NCI-H1694 treated with DMSO at 0.1 percent for 48 hours (cell line): ENCODE measurements at places on chromosomes 6 and 20.

- DNase-seq, result peak; percentile 5
These were observed 228.5 kb downstream of the PHF3 start for GRCh38 chr6:63864061-63864460.

GRCh38 chr6:113381959-113382358 lies 475.2 kb upstream of the MARCKS start:
- peak; percentile 55 for DNase-seq

DNA sequence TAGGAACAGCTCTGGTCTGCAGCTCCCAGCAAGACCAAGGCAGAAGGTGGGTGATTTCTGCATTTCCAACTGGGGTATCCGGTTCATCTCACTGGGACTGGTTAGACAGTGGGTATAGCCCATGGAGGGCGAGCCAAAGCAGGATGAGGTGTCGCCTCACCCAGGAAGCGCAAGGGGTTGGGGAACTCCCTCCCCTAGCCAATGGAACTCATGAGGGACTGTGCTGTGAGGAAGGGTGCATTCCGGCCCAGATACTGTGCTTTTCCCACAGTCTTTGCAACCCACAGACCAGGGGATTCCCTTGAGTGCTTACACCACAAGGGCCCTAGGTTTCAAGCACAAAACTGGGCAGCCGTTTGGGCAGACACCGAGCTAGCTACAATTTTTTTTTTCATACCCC lies 21.8 kb downstream of the HDDC2 start:
- DNase-seq, result no peak

GRCh38 chr6:143276436-143276835 lies 174.1 kb downstream of the ADAT2 start:
- no peak for DNase-seq

DNA sequence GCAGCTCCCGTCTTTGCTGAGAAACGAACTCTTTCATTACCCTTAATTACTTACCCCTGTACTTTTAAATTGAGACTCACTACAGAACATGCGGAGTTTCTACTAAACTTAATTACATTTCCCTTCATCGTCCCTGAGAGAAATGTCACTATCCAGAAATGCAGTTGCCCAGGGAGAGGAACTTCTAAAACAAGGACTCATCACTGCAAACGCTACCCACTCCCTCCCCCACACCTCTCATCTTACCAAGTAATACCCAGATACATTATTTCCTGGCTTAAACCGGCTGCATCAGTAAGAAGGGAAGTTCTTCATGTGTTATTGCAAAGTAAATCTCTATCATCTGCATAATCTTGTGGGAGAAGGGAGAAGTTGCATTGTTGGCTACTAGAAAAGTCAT lies 138.3 kb downstream of the IPCEF1 start:
- DNase-seq, result no peak
